ENCODE measurements at places on chromosomes 4 and X. TPM values are rescaled to one million over a fixed set of nuclear protein-coding genes. Genes with fewer than 3 reads are reported as not detected.

The KLHL4 gene
- total RNA-seq = 8.0 TPM

The ADH7 gene
- not detected for total RNA-seq

The BST1 gene
- total RNA-seq = 19.3 TPM

The WAS gene
- 12.2 TPM for total RNA-seq

The PDHA2 gene
- not detected for total RNA-seq

The NUDT11 gene
- total RNA-seq = 2.7 TPM

The REELD1 gene
- not detected for total RNA-seq

The ENPEP gene
- total RNA-seq = 5.7 TPM

The MID1 gene
- 36.5 TPM for total RNA-seq

The CXCL11 gene
- 0.14 TPM for total RNA-seq

The ADH1A gene
- total RNA-seq = 2.0 TPM

The MAGIX gene
- 1.3 TPM for total RNA-seq

The TMPRSS11B gene
- not detected for total RNA-seq

The NMU gene
- total RNA-seq = not detected

The EREG gene
- total RNA-seq = 0.29 TPM

The BANK1 gene
- 12.4 TPM for total RNA-seq

The ABCD1 gene
- 22.6 TPM for total RNA-seq

The TMPRSS11E gene
- total RNA-seq = not detected

The SPANXB1 gene
- not detected for total RNA-seq

The ADAMTS3 gene
- total RNA-seq = 6.2 TPM

The ZNF185 gene
- total RNA-seq = 2.8 TPM

The SMR3B gene
- not detected for total RNA-seq

The UGT2B17 gene
- total RNA-seq = not detected

The TRPC5OS gene
- not detected for total RNA-seq

The RTL5 gene
- 10.7 TPM for total RNA-seq

The SULT1B1 gene
- 7.5 TPM for total RNA-seq

The NXF2B gene
- total RNA-seq = not detected

The IL1RAPL1 gene
- 0.10 TPM for total RNA-seq

The GABRG1 gene
- total RNA-seq = not detected

The TECRL gene
- not detected for total RNA-seq

The DCAF12L1 gene
- total RNA-seq = 0.29 TPM

The RNF175 gene
- 0.52 TPM for total RNA-seq

The S100G gene
- total RNA-seq = not detected

The TCEAL2 gene
- total RNA-seq = 10.1 TPM

The FAM47E gene
- total RNA-seq = 1.4 TPM

The GRID2 gene
- 0.38 TPM for total RNA-seq

The PITX2 gene
- 0.43 TPM for total RNA-seq

The F11 gene
- 0.74 TPM for total RNA-seq

The PFKFB1 gene
- total RNA-seq = 0.14 TPM

The CTAG1A gene
- total RNA-seq = not detected

The DRD5 gene
- total RNA-seq = not detected

The SLC39A8 gene
- total RNA-seq = 24.8 TPM

The CLTRN gene
- 0.48 TPM for total RNA-seq

The PCDH19 gene
- 0.79 TPM for total RNA-seq

The SUPT20HL1 gene
- total RNA-seq = 0.48 TPM

The SPANXC gene
- not detected for total RNA-seq

The SMAD1 gene
- total RNA-seq = 17.6 TPM

The UCP1 gene
- not detected for total RNA-seq

The TEX11 gene
- not detected for total RNA-seq

The VCX3A gene
- not detected for total RNA-seq

The GPRASP2 gene
- total RNA-seq = 11.5 TPM

The EXOC1L gene
- not detected for total RNA-seq

The IL3RA gene
- total RNA-seq = 5.4 TPM

The ABLIM2 gene
- 23.8 TPM for total RNA-seq
